ENCODE measurements at places on chromosomes 4 and X.

GRCh38 chr4:163624727-163625126 lies 130.2 kb downstream of the TMA16 start:
- no peak for DNase-seq

- DNase-seq = no peak
Measured at GRCh38 chr4:87005369-87005689, 70.5 kb downstream of the AFF1 start.

DNA sequence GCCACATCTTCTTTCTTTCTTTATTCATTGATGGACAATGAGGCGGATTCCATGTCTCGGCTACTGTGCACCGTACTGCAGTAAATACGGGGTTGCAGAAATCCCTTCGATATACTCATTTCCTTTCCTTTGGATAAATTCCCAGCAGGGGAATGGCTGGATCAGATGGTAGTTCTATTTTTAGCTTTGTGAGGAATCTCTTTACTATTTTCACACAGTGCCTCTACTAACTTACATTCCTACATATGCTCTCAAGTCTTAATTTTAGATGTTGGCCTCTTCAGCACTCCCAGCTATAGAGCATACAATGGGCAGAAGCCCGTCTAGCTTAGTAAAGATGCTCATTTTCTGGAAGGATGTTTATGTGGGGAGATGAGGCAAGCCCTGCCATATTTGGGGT lies 317.4 kb downstream of the ASMT start:
- DNase-seq = no peak

DNA sequence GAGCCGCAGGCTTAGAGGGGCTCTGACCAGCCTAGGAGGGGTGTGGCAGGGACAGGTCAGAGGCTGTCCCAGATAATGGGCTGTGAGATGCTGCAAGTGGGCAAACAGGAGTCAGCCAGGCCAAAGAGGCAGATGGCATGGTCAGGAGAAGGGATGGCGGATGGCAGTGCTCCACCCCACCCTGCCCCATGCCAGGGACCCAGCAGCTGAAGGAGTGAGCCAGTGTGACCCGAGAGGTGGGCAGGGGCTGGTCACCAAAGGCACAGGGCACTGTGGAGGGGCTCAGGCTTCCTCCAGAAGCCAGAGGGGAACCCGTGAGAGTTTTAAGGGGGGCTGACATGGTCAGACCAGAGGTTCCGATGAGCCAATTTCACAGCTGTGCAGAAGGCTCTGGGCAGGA lies 96.9 kb downstream of the WFS1 start:
- DNase-seq = no peak

DNA sequence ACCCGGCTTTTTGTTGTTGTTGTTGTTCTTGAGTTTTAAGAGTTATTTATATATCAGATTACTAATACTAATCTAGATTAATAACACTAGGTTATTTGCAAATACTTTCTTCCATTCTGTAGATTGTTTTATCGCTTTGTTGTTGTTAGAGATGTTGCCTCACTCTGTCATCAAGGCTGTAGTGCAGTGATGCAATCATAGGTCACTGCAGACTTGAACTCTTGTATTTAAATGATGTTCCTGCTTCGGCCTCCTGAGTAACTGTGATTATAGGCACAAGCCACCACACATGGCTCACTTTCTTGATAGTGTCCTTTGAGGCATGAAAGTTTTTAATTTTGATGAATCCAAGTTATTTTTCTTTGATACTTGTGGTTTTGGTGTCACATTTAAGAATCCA lies 129.0 kb downstream of the VSIG4 start:
- DNase-seq = no peak

All from GM12892 (cell line).